ENCODE measurements at places on chromosomes 6 and 20. TPM values are rescaled to one million over a fixed set of nuclear protein-coding genes. Genes with fewer than 3 reads are reported as not detected.

- peak; percentile 47 for DNase-seq
These were observed 57.3 kb downstream of the LINC00237 start for GRCh38 chr20:21048841-21049273.

- DNase-seq, result peak; percentile 63
These were observed 41.4 kb upstream of the TMEM181 start for GRCh38 chr6:158518191-158519127.

The LTV1 gene
- total RNA-seq, result 16.3 TPM

- no peak for DNase-seq
These were observed 31.8 kb upstream of the ULBP3 start for GRCh38 chr6:150100745-150101144.

The TFAP2B gene
- not detected for total RNA-seq

The PRDM13 gene
- total RNA-seq, result not detected

DNA sequence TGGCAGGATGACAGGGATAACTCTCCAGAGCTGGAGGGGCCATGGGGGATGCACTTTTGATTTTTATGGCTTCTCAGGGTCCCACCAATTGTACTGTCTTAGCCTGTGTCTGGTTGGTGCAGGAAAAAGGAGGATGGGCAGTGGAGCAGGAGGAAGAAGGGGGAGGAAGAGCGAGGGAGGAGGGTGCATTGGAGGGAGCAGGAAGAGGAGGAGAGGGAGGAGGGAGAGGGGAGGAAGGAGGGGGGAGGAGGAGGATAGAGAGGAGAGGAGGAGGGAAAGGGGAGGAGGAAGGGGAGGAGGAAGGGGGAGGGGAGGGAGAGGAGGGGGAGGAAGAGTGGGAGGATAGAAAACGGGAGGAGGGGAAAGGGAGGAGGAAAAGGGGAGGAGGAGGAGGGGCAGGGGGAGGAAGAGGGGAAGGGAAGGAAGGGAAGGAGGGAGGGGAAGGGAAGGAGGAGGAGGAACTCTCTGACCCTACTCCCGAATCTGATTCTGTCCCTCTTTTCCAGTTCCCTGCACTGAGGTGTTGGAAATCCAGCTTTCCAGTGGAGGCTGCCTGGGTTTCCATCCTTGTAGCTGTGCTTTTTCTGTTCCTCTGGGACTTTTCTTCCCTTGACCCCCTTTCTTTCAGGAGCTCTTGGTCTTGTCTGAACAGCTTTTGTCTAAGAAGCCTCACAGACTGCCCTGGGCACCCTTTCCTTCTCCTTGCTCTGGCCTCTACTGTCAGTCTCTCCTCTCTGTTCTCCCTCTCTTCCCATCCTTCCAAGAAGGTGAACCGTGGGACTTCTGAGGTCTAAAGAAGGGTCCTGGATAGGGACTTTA, 149.4 kb downstream of the DHX35 start:
- no peak for DNase-seq

GRCh38 chr20:6636209-6637159, 131.0 kb upstream of the BMP2 start:
- peak; percentile 53 for DNase-seq

DNA sequence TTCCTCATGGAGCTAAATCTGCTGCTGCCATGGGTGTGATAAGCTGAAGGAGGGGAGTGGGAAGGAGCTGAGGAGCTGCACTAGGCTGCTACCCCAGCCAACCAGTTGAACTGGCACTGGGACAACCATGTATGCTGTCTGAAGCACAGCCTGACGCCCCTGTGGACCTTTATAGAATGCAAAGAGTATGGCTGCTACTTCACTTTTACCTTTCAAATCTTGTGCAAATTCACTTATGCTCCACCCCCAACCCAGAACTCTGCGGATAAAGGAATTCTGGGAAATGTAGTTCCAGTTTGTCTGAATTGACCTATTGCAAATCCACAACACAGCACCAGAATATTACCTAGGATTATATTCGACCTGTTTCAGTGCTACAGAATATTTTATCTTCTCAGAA, 217.4 kb upstream of the SLC35B3 start:
- no peak for DNase-seq

- no peak for DNase-seq
These were observed 240.8 kb downstream of the TFAP2A start for GRCh38 chr6:10174056-10174455.

DNA sequence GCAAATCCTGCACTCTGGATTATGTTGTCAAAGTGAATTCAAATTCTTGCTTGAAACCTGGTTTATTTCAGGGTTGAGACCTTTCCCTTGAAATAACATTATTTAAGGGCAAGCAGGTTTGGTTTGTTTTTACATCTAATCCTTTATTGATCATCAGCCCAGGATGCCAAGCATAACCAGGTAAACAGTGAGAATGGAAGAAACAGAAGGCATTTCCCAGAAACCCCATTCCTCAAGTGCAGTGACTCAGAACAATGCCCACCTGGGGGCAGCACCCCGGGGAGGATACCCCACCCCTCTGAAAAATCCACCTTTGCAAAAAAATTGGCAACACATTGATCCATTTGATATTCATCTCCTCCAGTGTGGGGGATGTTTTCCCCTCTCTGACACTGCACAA, 32.5 kb downstream of the POFUT1 start:
- DNase-seq, result no peak

- DNase-seq, result no peak
These were observed 423.8 kb upstream of the ID4 start for GRCh38 chr6:19413323-19413722.

The SNX21 gene
- 67.8 TPM for total RNA-seq

The ESR1 gene
- total RNA-seq, result 0.28 TPM

The ZKSCAN4 gene
- 4.1 TPM for total RNA-seq

The SAMD10 gene
- total RNA-seq, result 4.7 TPM

GRCh38 chr6:125732398-125732797, 17.0 kb upstream of the HEY2 start:
- DNase-seq, result no peak

The SPATS1 gene
- total RNA-seq, result not detected

The CMTR1 gene
- 28.7 TPM for total RNA-seq

DNA sequence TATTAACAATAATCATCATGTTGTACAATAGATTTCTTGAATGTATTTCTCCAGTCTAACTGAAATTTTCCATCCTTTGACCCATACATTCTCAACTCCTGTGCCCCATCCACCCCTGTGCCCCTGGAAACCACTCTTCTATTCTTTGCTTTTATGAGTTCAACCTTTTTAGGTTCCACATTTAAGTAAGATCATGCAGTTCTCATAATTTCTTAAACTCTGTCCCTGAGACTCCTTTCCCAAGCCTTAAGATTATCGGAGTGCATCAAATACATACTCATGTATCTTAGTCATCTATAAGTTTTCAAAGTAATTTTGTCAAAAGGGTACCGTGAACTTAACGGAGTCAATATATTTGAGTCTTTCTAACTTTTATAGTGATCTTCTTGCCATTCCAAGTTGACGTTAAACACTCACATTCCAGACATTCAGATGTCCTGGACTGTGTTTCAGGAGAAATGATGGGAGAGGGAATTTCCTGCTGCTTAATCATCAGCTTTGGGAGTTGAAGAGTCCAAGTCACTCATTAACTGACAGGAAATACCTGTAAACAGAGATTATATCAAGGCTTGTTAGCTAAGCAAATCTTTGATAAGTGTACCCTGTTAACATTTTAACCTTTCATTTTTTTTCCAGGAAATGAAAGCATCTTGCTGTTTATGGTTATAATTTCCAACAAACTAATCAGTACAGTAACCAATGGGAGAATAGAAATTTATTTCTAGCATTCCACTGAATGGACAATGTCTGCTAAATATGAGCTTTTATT, 73.3 kb downstream of the ADGRG6 start:
- no peak for DNase-seq

The PNPLA1 gene
- total RNA-seq, result not detected

DNA sequence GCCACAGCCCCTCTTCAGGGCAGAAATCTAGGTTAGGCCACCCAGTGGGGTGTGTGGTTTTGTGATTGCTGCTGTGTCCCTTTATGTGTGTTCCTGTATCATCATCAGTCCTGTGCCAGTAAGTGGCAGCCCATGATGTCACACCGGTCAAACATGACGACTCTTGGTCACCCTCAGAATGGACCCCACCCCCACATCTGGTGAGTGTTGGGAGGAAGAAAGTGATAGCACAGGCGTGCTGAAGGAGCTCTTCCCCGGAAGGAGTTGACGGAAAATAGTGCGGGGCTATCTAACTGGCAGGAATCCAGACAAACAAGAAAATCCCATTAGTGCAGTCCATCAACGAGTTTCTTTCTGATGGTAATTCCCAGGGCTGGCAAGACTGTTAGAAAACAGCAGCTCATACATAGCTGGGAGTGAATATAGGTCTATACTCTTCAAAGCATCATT, 33.4 kb upstream of the IL17A start:
- no peak for DNase-seq

The RAET1L gene
- not detected for total RNA-seq

GRCh38 chr6:115004982-115005381, 662.2 kb upstream of the HS3ST5 start:
- no peak for DNase-seq

DNA sequence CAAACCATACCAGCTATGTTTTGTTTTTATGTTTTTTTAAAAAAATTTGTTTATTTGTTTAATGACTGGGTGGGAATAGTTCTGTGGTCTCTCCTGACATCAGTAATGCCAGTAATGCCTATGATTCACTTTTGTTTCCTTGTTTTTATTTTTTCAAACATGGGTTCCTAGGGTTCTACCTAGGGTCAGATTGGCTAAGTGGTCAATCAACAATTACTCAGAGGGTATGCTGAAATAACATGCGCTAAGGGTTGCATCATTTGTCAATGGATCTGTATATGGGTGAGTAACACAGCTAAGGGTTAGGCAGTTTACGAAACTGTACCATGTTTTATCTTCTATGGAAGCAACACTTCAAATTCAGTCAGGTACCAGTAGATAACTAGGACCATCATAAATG, 583.8 kb upstream of the GJE1 start:
- no peak for DNase-seq

DNA sequence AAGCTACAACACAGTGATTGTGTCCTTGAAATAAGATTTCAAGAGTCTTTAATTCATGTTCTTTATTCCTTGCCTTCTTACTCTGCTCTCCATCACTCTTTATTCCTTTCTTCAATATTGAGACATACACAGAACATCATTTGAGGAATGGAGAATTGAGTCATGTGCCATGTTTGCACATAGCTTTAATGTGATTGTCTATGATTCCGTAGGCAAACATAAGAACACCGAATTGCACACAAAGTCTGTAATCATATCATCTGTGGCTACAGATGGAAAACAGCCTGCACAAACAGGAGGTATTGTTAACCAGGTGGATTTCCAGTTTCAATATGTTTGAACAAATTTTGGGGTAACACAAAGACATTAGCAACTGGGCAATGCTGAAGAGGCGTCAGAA, 571.6 kb upstream of the GJE1 start:
- DNase-seq, result no peak

DNA sequence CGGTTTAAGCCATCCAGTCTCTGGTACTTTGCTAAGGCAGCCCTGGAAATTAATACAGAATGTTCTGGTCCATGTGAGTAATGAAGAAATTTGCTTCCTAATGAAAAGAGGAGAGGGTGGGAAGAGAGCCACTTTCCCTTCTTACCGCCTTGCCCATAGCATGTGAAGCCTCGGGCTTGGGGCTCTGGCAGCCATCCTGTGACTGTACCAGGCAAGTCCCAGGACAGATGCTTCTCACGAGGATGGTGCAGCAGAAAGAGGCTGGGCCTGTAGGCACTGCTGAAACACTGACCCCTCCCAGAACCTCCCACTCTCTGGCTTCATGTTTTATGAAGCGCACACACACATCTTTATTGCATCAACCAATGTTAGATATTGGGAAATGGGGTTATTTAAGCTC, 74.8 kb downstream of the IYD start:
- no peak for DNase-seq

DNA sequence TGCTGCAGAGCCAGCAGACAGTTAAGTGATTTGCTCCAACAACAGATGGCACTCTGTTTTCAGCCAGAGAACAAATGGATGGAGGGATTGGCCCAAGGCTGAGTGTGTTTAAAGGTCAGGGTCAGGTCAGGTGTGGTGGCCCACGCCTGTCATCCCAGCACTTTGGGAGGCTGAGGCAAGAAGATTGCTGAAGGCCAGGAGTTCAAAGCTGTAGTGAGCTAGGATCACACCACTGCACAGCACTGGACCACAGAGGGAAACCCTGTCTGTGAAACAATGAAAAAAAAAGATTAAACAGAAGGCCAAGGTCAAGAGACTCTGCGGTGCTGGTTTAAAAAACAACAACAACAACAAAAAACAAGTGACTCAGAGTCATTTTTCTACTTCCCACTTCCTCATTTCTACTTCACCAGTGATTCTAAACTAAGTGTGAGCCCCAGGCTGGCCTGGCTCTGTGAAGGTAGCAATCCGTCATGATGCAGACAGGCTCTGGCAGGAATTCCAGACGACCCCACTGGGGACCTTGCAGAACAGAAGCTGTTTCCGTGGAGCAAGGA, 42.5 kb upstream of the ARMC2 start:
- peak; percentile 7 for DNase-seq

The RGS17 gene
- total RNA-seq, result 0.83 TPM

The CCDC170 gene
- 13.5 TPM for total RNA-seq

The CST2 gene
- total RNA-seq, result 2.8 TPM

DNA sequence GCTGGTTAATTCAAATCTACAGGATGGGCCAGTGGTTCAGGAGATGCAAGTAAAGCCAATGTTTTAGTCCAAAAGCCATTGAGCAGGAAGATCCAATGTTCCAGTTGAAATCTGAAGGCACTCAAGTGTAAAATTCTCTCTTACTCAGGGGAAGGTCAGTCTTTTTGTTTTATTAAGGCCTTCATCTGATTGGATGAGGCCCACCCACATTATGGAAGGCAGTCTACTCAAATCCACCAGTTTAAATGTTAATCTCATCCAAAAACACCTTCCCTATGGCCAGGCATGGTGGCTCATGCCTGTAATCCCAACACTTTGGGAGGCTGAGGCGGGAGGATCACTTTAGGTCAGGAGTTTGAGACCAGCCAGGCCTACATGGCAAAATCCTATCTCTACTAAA, 31.3 kb upstream of the BEND6 start:
- no peak for DNase-seq

GRCh38 chr6:130366107-130367005, 539 bp downstream of the TMEM200A start:
- DNase-seq, result peak; percentile 69

The SLC16A10 gene
- total RNA-seq, result 28.2 TPM

The LST1 gene
- total RNA-seq, result 16.9 TPM

GRCh38 chr6:163627274-163628062, 212.9 kb downstream of the QKI start:
- no peak for DNase-seq

Data from adrenal gland (tissue), 19 donors.